ENCODE measurements at places on chromosomes 11 and 22.

DNA sequence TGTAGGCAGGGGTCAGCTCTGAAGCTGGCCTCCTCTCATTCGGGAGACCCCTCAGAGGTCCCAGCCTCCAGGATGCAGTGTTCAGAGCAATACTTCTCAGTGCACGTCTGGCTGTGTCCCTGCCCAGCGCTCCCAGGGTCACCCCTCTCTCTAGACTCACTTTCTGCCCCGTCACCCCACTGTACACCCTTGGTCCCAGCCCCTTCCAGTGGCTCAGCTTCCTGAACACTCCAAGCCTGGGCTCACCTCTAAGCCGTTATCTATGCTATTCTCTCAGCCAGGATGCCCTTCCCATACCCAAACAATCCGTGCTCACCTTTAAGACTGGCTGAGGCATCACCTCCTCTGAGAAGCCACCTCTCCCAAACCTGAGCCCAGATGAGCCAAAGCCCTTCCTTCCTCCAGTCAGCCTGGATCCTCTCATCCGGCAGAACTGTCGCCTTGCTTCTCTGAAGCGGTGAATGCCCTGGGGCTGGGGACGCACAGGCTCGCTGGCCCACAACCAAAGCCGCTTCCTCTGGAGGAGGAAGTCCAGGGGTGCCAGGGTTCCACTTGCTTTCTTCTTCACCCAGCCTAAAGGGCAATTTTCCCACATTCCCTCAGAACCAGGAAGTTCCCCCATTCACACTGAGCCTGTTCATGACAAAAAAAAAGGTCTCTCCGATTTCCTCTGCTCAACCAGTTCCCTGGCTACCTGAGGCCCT is 13.7 kb upstream of the CDKN1C start:
- DNase-seq = no peak

- no peak for DNase-seq
Measured at GRCh38 chr11:2355000-2355644, 22.0 kb upstream of the CD81 start.

- no peak for DNase-seq
Measured at GRCh38 chr11:118287006-118287405, 17.5 kb upstream of the CD3E start.

DNA sequence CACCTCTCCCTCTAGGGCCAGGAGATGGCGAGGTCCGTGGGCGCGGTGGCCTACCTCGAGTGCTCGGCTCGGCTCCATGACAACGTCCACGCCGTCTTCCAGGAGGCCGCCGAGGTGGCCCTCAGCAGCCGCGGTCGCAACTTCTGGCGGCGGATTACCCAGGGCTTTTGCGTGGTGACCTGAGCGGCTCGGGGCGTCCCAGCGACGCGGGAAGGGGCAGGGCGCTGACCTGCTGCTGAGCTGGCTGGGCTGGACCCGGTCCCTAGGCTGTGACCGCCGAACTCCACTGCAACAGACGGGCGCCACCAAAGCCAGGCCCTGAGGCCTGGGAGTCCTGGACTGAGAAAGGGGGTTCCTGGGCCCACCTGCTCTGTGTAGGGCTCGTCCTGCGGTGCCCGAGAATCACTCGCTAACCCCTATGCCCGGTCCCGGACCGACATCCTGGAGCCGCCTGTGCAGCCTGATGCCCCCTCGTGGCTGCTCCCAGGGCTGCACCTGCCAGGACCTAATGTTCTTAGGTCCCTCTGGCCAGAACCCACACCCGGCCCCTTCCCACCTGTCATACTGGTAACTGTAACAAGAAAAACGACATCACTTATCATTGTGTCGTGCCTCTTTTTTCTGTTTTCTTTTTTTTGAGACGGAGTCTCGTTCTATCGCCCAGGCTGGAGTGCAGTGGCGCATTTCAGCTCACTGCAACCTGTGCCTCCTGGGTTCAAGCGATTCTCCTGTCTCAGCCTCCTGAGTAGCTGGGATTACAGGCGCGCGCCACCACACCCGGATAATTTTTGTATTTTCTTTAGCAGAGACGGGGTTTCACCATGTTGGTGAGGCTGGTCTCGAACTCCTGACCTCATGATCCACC is 15.0 kb downstream of the RHOD start:
- peak; percentile 82 for DNase-seq
